Hematopoietic multipotent progenitor cell (in vitro differentiated cells): ENCODE measurements at places on chromosomes 7 and 10. TPM values are rescaled to one million over a fixed set of nuclear protein-coding genes. Genes with fewer than 3 reads are reported as not detected.

The SUN3 gene
- total RNA-seq = not detected

The PLCE1 gene
- total RNA-seq = under 0.01 TPM

The PLEKHS1 gene
- not detected for total RNA-seq

The HTR5A gene
- under 0.01 TPM for total RNA-seq

The AQP1 gene
- total RNA-seq = 0.81 TPM

The SRGN gene
- 265 TPM for total RNA-seq

The UNCX gene
- not detected for total RNA-seq

The ACTR3C gene
- 26.4 TPM for total RNA-seq

The RBP3 gene
- total RNA-seq = not detected

The AIMP2 gene
- total RNA-seq = 37.2 TPM

The RALA gene
- 8.3 TPM for total RNA-seq

The HACD1 gene
- total RNA-seq = 27.5 TPM

The YKT6 gene
- total RNA-seq = 25.9 TPM

The INA gene
- total RNA-seq = not detected

The NPSR1 gene
- under 0.01 TPM for total RNA-seq
